ENCODE measurements at places on chromosomes 12 and 14. TPM values are rescaled to one million over a fixed set of nuclear protein-coding genes. Genes with fewer than 3 reads are reported as not detected.

DNA sequence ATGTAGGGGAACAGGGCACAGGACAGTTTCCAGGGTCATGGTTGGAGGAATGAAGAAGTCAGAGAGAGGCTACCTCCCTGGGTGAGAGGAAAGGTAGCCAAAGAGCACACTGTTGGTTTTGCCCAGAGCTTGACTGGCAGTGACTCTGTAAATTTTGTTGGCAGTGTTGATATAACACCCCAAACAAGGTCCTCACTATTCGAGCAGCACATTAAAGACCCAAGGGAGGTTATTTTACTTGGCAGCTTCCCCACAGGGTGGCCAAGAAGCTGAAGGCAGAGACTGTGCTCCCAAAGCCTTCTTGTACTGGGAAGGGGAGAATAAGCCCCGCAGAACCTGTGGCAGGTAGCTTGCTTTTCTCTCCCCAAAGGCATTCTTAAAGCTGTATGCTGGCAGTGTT is 40.6 kb downstream of the WSCD2 start:
- no peak for DNase-seq
- no peaks in the 10 kb centered on the region for H3K4me1 ChIP-seq
- no peak overlapping the region for H3K27ac ChIP-seq
- H3K36me3 ChIP-seq: no peaks in the 10 kb centered on the region
- no peak overlapping the region for H3K4me3 ChIP-seq
- no peaks in the 10 kb centered on the region for H3K27me3 ChIP-seq

GRCh38 chr12:109892748-109893147 is 7.3 kb upstream of the TCHP start:
- DNase-seq: no peak
- H3K4me3 ChIP-seq: no peak overlapping the region
- H3K36me3 ChIP-seq: no peaks in the 10 kb centered on the region
- H3K4me1 ChIP-seq: no peaks in the 10 kb centered on the region
- H3K27ac ChIP-seq: no peak overlapping the region
- H3K27me3 ChIP-seq: no peaks in the 10 kb centered on the region

GRCh38 chr14:78048120-78048519 is 122.1 kb upstream of the NRXN3 start:
- no peaks in the 10 kb centered on the region for H3K36me3 ChIP-seq
- H3K27me3 ChIP-seq: no peaks in the 10 kb centered on the region
- H3K4me3 ChIP-seq: no peak overlapping the region
- no peak overlapping the region for H3K27ac ChIP-seq
- no peaks in the 10 kb centered on the region for H3K4me1 ChIP-seq

DNA sequence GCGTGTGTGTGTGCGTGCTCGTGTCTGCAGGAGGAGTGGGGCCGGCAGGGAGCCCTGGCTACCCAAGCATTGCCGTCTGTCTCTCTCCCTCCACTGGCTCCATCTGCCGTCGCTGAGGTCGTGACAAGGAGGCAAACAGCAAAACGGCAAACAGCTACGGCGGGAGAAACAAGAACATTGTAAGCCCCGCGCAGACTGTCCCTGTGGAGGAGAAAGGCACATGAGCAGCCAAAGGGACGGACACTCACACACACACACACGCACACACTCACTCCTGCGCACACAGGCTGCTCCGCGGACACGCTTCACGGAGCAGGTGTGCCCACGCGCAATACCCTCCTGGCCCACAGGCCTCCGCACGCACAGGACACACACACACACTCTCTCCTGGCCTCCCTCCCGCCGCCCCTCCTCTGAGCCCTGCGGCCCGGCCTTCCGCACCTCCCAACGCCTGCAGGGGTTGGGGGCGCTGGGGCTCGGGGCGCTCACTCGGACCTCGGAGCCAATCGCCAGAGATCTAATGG is 905 bp downstream of the CISTR start:
- H3K27me3 ChIP-seq: no peaks in the 10 kb centered on the region
- no peak overlapping the region for H3K27ac ChIP-seq
- H3K4me1 ChIP-seq: peaks cover 13% of the 10 kb centered on the region
- DNase-seq: peak; percentile 59

DNA sequence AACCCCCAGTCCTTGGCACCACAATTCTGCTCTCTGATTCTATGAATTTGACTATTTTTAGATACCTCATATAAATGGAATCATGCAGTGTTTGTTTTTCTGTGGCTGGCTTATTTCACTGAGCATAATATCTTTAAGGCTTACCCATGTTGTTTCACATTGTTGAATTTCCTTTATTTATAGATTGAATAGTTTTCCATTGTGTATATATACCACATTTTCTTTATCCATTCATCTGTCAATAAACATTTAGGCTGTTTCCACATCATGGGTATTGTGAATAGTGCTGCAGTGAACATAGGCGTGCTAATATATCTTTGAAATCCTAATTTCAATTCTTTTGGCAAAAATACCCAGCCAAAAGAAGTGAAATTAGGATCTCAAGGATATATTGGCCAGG is 126.7 kb upstream of the SLC38A2 start:
- no peaks in the 10 kb centered on the region for H3K36me3 ChIP-seq
- H3K27me3 ChIP-seq: no peaks in the 10 kb centered on the region
- no peak for DNase-seq
- peaks cover 5% of the 10 kb centered on the region for H3K4me1 ChIP-seq
- no peak overlapping the region for H3K27ac ChIP-seq
- H3K4me3 ChIP-seq: no peak overlapping the region

DNA sequence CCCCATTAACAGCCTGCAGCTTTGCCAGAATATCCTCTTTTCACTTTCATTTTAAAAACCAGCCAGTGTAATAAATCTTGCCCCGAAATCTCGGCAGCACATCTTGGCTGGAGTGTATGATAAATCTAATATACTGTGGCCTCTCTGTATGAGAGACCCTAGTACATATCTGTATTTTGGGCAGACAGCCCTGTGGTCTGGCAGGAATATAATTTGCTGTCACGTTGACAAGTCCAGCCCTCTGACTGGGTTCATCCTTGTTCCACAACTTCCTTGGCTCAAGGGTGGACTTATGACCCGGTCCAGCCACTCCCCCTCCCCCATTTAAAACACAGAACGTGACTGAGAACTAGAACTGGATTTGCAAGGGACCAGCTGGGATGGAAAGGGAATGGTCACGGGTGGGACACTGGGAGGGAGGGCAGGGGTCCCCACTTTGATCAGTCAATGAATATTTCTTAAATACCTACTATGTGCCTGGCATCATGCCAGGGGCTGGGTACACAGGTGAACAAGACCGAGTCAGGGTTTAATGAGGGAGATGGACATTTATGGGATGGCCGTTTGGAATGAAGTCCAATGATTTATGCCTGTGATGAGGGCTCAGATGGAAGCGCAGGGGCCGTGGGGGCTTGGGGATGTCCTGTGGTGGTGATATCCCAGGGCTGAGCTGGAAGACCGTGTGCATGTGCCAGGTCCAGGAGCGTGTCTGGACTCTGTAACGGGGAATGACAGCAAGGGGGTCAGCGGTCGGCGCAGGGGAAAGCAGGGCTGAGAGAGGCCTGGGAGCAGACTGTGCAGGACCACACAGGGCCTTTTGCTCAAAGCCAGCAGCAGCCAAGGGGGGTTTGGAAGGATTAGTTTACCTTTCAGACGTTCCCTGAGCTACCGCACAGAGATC is 190.5 kb downstream of the PHETA1 start:
- H3K4me3 ChIP-seq: no peak overlapping the region
- H3K4me1 ChIP-seq: no peaks in the 10 kb centered on the region
- no peaks in the 10 kb centered on the region for H3K36me3 ChIP-seq
- H3K27ac ChIP-seq: no peak overlapping the region

- H3K36me3 ChIP-seq: peaks cover 30% of the 10 kb centered on the region
- H3K4me3 ChIP-seq: no peak overlapping the region
- H3K27ac ChIP-seq: no peak overlapping the region
- no peak for DNase-seq
- no peaks in the 10 kb centered on the region for H3K27me3 ChIP-seq
These were observed 15.0 kb downstream of the MDM1 start for GRCh38 chr12:68317047-68317667.

- H3K4me3 ChIP-seq: no peak overlapping the region
- H3K4me1 ChIP-seq: no peaks in the 10 kb centered on the region
- H3K27me3 ChIP-seq: no peaks in the 10 kb centered on the region
- DNase-seq: no peak
These were observed 18.2 kb downstream of the OAS2 start for GRCh38 chr12:112996501-112996900.

DNA sequence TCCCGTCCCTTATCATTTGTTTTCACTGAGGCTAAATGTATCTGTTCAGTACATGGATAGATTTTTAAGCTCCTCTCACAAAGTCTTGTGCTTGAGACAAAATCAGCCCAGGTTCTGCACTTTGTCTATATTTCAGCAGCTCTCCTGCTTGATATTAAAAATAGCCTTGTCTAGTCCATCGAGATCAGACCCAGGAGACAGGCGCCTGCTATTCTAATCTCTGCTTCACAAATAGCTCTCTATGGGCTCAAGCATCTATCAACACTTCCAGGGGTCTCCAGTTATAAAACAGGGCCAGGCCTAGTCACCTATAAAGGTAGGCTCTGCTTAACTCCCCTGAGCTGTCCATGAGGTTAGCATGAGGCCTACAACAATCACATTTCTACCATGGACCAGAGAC is 62.5 kb downstream of the ZFP36L1 start:
- DNase-seq: no peak
- no peaks in the 10 kb centered on the region for H3K27me3 ChIP-seq
- H3K4me1 ChIP-seq: no peaks in the 10 kb centered on the region
- no peak overlapping the region for H3K4me3 ChIP-seq
- peak overlapping the region; percentile 53 for H3K27ac ChIP-seq
- H3K36me3 ChIP-seq: no peaks in the 10 kb centered on the region

GRCh38 chr14:35369701-35370191 is 34.8 kb downstream of the NFKBIA start:
- H3K27me3 ChIP-seq: no peaks in the 10 kb centered on the region
- H3K36me3 ChIP-seq: no peaks in the 10 kb centered on the region
- no peak overlapping the region for H3K4me3 ChIP-seq
- H3K27ac ChIP-seq: no peak overlapping the region
- peaks cover 22% of the 10 kb centered on the region for H3K4me1 ChIP-seq

GRCh38 chr14:68079941-68080697 is 260.5 kb downstream of the RAD51B start:
- H3K4me3 ChIP-seq: no peak overlapping the region
- no peak overlapping the region for H3K27ac ChIP-seq
- no peaks in the 10 kb centered on the region for H3K36me3 ChIP-seq
- H3K4me1 ChIP-seq: no peaks in the 10 kb centered on the region
- DNase-seq: no peak
- no peaks in the 10 kb centered on the region for H3K27me3 ChIP-seq

DNA sequence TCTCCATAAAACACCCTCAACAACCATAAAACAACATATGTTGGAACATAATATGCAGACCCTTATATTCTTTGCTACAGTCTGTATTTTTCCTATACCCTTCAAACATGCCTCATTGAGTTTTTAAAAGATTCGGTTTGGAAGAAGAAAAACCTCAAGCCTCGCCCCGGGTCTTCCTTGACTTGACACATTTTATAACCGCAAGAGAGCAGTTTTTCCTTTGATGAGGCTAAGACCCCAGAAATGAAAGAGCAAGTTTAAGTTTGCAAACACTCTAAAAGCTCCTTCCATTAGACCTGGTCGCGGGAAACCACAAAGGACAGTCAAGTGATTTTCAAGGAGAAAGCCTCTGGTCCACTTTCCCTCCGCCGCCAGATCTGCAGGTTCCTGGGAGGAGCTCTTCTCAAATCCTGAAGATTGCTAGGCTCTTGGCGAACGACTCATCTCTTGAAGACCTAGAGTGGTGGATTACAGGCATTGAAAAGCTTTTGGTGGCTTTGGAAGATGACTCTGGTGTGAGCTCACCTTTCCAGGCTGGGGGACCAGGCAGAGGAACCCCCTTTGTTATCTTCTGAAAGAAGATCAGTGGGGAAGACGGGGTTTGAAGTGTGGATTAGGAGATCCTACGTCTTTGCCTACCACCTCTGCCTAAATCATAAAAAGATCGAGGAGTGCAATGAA is at the start of gene ASCL4:
Gene ASCL4, plus strand, starts transcription at position 356 of the 681 bp plus-strand sequence. CDS start 515 bp downstream, outside the sequence.
- H3K4me3 ChIP-seq: peak within 1 kb of the TSS; percentile 39
- no peak for DNase-seq
- no peaks in the 10 kb centered on the region for H3K36me3 ChIP-seq
- H3K27me3 ChIP-seq: peaks cover 61% of the 10 kb centered on the region
- no peak within 1 kb of the TSS for H3K27ac ChIP-seq
- H3K4me1 ChIP-seq: no peaks in the 10 kb centered on the region

DNA sequence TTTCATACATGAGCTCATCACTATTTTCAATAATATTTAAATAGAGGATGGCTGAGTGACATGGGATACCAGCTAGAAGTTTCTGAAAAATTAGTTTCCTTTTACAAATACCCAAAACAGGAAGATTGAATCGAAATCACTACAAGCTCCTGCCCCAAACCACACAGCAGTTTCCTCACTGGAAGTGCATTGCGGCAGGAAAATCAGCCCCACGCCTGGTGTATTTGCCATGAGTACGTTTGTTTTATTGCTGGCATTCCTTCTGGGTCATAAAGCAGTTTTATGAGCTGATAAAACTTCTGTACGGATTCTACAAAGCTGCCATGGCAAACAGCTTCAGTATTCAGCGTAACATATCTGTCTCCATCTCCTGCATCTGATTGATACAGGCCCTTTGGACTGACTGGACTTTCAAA is 23.7 kb downstream of the CDC42BPB start:
- H3K4me3 ChIP-seq: no peak overlapping the region
- H3K4me1 ChIP-seq: peaks cover 15% of the 10 kb centered on the region
- H3K27me3 ChIP-seq: no peaks in the 10 kb centered on the region

- H3K27me3 ChIP-seq: no peaks in the 10 kb centered on the region
- H3K36me3 ChIP-seq: no peaks in the 10 kb centered on the region
- no peak for DNase-seq
- no peaks in the 10 kb centered on the region for H3K4me1 ChIP-seq
- H3K4me3 ChIP-seq: no peak overlapping the region
These were observed 20.5 kb downstream of the WBP11 start for GRCh38 chr12:14782756-14783155.

DNA sequence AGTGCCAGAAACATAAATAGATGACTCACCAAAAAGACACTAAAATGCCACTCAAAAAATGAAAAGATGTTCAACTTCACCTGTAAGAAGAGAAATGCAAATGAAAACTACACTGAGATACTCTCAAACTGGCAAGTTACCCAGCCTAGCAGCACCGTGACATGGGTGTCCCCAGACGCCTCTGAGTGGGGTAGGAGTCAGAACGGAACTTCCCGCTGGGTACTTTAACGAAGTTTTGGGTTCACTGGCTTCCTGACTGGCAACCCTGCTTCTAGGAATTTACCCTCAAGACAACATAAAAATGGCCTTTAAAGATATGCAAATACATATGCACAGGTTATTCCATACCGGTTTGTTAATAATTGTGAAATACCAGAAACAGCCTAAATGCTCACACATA is 52.6 kb downstream of the RIMBP2 start:
- DNase-seq: no peak
- no peak overlapping the region for H3K4me3 ChIP-seq
- H3K27me3 ChIP-seq: no peaks in the 10 kb centered on the region
- H3K4me1 ChIP-seq: no peaks in the 10 kb centered on the region

- no peak overlapping the region for H3K4me3 ChIP-seq
- H3K27me3 ChIP-seq: no peaks in the 10 kb centered on the region
- H3K27ac ChIP-seq: no peak overlapping the region
These were observed 343.4 kb upstream of the PRICKLE1 start for GRCh38 chr12:42932936-42933335.

The OR6C68 gene
- total RNA-seq: not detected

The TTC7B gene
- 80.3 TPM for total RNA-seq

The COCH gene
- total RNA-seq: 0.52 TPM

The MYO1A gene
- total RNA-seq: not detected

The ESPL1 gene
- 0.48 TPM for total RNA-seq

The CLEC4D gene
- not detected for total RNA-seq

The GLS2 gene
- total RNA-seq: 0.19 TPM
